Testis (tissue), 5 donors: ENCODE measurements at places on chromosomes 16 and 17.

DNA sequence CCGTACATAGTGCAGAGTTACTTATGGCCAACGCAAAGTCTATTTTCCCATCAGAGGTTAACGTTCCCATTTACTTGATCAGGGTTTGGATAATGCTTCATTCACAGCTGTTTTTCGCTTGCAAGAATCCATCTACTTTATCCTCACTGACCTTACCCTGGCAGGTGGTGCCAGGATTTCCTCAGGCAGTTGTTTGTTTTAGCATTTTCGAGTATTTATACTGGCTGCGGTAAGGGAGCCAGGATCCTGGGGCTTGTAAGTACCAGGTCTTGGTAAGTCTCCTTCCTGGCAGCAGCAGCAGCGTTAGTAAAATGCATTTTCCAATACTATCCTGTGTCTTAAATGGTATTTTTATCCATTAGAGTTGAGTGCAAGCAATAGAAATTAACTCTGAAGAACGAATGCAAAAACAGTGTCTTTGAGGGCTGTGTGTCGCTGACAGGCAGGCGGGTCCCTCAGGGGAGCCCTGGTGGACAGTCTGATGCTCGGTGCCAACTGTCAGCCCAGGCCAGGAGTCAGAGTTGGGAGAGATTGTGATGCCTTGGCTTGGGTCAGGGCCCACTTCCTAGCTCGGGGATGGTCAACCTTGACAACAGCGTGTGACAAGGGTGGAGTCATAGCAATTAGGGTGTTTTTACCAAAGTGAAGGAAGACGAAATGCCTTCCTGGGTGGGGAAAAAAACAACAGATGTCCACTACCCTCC is 92.4 kb upstream of the HSBP1 start:
- DNase-seq, result no peak

GRCh38 chr16:56480776-56481467 is 29.6 kb downstream of the OGFOD1 start:
- no peak for DNase-seq

DNA sequence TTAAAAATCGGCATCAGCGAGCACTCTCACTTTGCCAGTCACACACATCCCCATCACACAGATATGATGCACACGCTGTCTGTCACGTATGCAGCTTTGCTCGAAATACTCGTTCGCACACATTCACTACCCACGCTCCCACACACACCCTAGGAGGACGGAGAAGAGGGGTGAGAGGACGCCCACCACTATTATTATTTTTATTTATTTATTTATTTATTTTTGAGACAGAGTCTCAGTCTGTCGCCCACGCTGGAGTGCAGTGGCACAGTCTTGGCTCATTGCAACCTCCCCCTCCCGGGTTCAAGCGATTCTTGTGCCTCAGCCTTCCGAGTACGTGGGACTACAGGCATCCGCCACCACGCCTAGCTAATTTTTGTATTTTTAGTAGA is 30.4 kb downstream of the HASPIN start:
- no peak for DNase-seq

- no peak for DNase-seq
Measured at GRCh38 chr17:82566129-82566960, 46.8 kb downstream of the FOXK2 start.

DNA sequence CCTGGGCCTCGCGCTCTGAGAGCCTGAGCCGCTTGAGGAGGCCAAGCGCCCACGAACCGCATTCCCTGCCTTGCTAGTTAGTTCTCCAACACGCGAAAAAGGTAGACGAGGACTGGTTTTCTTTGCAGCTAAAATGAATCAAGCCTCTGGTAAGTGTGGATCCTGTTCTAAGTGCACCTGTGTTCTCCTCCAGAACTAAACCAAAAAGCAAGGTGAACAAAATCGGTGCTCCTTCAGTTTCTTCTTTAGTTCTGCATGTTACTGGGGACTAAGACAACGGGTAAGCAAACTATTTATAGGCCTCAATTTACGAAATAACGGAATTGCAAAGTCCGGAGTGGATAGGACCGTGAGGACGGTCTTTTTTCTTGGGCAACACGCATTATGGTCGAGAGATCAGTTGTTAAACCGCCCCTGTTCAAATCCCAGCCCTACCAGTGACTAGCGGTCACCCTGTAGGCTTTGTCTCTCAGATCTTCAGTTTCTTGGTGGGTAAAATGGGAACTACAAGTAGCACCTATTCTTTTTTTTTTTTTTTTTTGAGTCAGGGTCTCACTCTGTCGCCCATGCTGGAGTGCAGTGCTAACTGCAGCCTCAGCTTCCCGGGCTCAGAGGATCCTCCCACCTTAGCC is 993 bp upstream of the ANKRD11 start:
- no peak for DNase-seq

DNA sequence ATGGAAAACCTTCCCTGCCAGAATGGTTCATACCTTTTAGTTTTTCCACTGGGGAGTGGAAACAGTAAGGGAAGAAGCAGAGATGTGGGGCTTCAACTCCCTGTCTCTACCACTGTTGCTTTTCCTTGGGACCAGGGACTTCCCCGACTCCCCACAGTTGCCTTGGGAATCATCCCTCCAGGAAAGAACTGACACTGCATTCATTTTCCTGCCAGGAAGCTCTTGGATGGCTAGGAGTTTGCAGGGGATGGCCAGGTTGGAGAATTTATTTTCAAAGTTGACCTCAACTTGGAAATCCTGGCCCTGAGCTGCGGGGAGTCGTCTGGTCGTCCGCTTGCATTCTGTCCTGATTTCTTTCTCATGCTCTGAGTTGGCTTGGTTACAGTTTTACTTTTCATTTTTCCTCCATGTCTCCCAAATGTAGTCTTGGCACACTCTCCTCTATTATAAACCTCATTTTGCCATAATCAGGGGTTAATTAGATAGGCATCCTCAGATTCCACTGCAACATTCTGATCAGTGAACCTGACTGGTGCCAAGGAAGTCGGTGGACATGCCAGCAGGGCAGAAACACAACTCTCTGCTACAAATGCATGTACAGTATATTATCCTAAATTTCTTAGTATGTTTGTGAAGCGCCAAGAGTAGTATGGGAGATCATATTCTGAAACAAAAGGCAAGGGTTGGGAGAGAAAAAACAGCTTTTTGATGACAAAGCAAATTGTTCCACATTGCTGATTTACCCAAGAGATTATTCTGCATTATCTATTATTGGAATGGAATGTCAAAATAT is 220.5 kb upstream of the XYLT1 start:
- no peak for DNase-seq

DNA sequence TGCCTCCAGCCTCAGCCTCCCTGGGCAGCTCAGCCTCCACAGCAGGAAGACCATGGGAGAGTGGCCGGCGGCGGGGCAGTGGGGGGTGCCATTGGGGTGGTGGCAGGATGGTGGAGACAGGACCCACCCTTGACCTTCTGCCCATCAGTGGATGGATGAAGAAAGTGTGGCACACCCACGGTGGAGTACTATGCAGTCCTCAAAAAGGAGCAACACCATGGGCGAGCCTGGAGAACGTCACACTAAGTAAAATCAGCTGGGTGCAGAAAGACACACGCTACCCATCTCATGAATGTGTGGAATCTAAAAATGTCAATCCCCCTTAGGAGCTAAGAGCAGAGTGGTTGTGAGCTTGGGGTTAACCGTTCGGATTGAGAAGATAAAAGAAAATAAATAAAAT is 34.8 kb upstream of the ACSF3 start:
- no peak for DNase-seq

DNA sequence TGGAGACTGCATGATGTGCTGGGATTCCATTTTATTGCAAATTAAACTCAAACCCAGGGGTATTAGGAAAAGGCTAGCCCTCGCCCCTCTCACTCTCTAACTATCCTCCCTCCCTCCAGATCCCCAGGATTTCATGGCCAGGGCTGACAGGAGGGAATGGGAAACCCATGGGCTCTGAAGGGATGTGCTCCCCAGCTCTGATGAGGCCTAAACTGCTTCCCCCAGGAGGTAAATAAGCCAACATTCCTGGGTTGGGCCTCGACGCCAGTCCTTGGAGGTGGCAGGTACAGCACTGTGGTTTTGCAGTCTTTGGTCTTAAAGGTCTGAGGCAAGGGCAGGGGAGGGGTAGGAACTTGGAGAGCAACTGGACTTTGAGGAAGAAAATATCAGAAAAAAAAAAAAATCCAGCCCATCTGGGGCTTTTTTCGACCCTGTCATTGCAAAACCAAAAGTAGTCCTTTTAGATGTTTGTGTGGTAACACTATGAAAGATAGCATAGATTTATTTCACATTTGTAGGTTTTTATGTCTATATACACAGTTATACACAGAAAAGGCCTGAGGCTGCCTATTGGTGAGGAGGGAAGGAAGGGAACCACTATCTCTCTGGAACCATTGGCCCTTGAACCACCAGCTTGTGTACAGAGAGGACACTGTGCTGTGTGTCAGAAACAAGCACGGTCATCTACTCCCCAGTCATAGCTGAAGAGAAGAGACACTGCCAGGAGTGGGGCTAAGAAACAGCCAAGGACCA is 12.0 kb downstream of the C17orf113 start:
- DNase-seq, result no peak

GRCh38 chr16:7372095-7372494 is 39.5 kb downstream of the RBFOX1 start:
- DNase-seq, result no peak
